ENCODE measurements at places on chromosomes 5 and 9. TPM values are rescaled to one million over a fixed set of nuclear protein-coding genes. Genes with fewer than 3 reads are reported as not detected.
A peak's percentile ranks its signal among the peaks of the same experiment; 100 is the strongest.

- no peak overlapping the region for H3K27ac ChIP-seq
- H3K36me3 ChIP-seq = no peaks in the 10 kb centered on the region
- DNase-seq = no peak
- H3K27me3 ChIP-seq = no peaks in the 10 kb centered on the region
- H3K4me3 ChIP-seq = no peak overlapping the region
- peaks cover 6% of the 10 kb centered on the region for H3K4me1 ChIP-seq
Observed at GRCh38 chr5:90477073-90477472, 2.4 kb downstream of the POLR3G start.

DNA sequence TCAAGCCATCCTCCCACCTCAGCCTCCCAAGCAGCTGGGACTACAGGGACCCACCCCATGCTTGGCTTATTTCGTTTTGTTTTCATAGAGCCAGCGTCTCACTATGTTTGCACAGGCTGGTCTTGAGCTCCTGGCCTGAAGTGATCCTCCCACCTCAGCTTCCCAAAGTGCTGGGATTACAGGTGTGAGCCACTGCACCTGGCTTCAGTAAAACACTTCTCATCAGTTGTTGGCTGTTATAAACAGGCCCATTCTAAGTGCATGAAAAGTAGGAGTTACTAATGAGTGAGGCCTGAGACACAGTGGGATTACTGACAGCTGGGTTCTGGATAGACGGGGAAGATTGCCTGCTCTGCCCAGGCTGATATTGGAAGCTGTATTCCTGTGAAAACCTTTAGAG, 3.5 kb downstream of the CRB2 start:
- no peak overlapping the region for H3K27ac ChIP-seq
- H3K4me3 ChIP-seq = no peak overlapping the region
- H3K27me3 ChIP-seq = peaks cover 7% of the 10 kb centered on the region
- H3K36me3 ChIP-seq = no peaks in the 10 kb centered on the region

- DNase-seq = no peak
- no peak overlapping the region for H3K4me3 ChIP-seq
- no peaks in the 10 kb centered on the region for H3K4me1 ChIP-seq
- no peak overlapping the region for H3K27ac ChIP-seq
- H3K36me3 ChIP-seq = no peaks in the 10 kb centered on the region
- no peaks in the 10 kb centered on the region for H3K27me3 ChIP-seq
Observed at GRCh38 chr5:89213573-89213972, 330.6 kb upstream of the MEF2C start.

The LRRC19 gene
- not detected for total RNA-seq

The CCDC69 gene
- total RNA-seq = 195 TPM

- no peak overlapping the region for H3K4me3 ChIP-seq
- no peak overlapping the region for H3K27ac ChIP-seq
- DNase-seq = no peak
Observed at GRCh38 chr5:181153814-181154213, 6.4 kb downstream of the OR2V2 start.

The PCDHB2 gene
- 1.8 TPM for total RNA-seq

GRCh38 chr5:20041326-20042274, 53.6 kb upstream of the CDH18 start:
- H3K4me1 ChIP-seq = no peaks in the 10 kb centered on the region
- DNase-seq = no peak
- H3K36me3 ChIP-seq = no peaks in the 10 kb centered on the region
- H3K27ac ChIP-seq = no peak overlapping the region

The NTRK2 gene
- total RNA-seq = 2.4 TPM

The CCL27 gene
- 0.65 TPM for total RNA-seq

The PCDHB10 gene
- 0.47 TPM for total RNA-seq

- H3K4me3 ChIP-seq = no peak overlapping the region
- DNase-seq = no peak
- H3K36me3 ChIP-seq = no peaks in the 10 kb centered on the region
- no peaks in the 10 kb centered on the region for H3K4me1 ChIP-seq
Observed at GRCh38 chr5:133713751-133714150, 101.4 kb upstream of the FSTL4 start.

GRCh38 chr5:119358901-119359603, 3.2 kb downstream of the TNFAIP8 start:
- H3K36me3 ChIP-seq = no peaks in the 10 kb centered on the region
- no peaks in the 10 kb centered on the region for H3K4me1 ChIP-seq
- no peak for DNase-seq
- no peak overlapping the region for H3K27ac ChIP-seq
- no peaks in the 10 kb centered on the region for H3K27me3 ChIP-seq
- no peak overlapping the region for H3K4me3 ChIP-seq

GRCh38 chr5:53884844-53885243, 324.4 kb downstream of the NDUFS4 start:
- H3K4me3 ChIP-seq = no peak overlapping the region
- no peaks in the 10 kb centered on the region for H3K36me3 ChIP-seq
- no peak overlapping the region for H3K27ac ChIP-seq
- no peak for DNase-seq
- H3K4me1 ChIP-seq = no peaks in the 10 kb centered on the region

DNA sequence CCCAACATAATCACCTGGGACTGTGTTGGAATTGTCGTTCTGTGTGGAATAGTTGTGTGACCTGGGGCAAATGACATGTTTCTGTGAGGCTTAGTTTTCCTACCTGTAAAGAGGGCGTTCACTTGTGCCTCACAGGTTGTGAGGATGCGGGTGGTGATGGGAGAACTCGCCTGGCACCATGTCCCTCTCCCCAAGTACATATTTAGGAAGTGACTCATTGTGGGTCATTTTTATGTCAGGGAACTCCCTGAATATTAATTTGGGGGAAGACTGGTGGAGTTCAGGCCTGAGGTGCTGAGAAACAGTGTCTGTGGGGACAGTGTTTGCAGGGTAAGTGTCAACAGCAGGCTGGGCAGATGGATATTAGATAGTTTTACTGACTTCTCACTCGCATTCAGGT, 144.7 kb downstream of the KDM4C start:
- no peak overlapping the region for H3K4me3 ChIP-seq
- H3K27me3 ChIP-seq = no peaks in the 10 kb centered on the region
- H3K36me3 ChIP-seq = no peaks in the 10 kb centered on the region
- DNase-seq = no peak
- no peaks in the 10 kb centered on the region for H3K4me1 ChIP-seq
- H3K27ac ChIP-seq = no peak overlapping the region

DNA sequence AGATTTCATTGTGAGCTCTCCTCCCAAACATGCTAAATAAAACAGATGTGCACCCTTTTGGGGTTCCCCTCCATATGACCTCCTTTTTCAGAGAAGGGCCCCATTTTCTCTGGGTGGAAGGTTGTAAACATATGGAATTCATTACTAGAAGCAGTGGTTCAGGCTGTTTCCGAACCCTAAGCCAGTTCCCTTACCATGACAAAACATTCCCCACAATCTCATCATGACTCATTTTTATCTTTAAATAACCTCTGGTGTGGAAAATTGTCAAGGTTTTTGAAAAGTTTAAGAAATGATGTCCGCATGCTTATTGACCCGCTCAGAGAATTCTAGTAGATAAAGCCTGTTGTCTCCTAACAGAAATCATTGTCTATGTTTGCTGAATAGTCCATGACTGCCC, 127.3 kb upstream of the PIK3R1 start:
- no peaks in the 10 kb centered on the region for H3K36me3 ChIP-seq
- H3K27ac ChIP-seq = peak overlapping the region; percentile 28
- H3K4me3 ChIP-seq = no peak overlapping the region
- no peaks in the 10 kb centered on the region for H3K27me3 ChIP-seq
- DNase-seq = no peak

The ZFP2 gene
- total RNA-seq = 0.18 TPM

DNA sequence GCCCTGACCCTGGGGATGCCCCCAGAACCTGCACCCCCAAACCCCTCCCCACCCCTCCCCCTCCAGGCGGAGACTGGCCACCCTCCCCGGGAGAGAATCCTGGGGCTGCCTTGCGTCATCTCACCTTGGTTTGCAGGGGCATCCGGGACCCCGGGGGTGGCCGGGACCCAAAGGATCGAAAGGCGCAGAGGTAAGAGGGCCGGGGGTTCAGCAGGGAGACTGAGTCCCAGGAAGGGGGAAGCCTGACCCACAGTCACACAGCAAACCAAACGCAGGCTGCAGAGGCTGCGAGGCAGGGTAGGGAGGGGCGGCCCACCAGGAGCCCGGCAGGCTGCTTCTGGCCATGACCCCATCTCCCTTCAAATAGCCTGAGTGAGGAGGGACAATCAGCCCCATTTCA, 33.8 kb upstream of the ORM1 start:
- no peak overlapping the region for H3K4me3 ChIP-seq
- peak; percentile 4 for DNase-seq
- no peaks in the 10 kb centered on the region for H3K4me1 ChIP-seq
- no peak overlapping the region for H3K27ac ChIP-seq

The PCA3 gene
- not detected for total RNA-seq

GRCh38 chr5:65805089-65805488, 83.1 kb downstream of the NLN start:
- no peak for DNase-seq
- no peaks in the 10 kb centered on the region for H3K4me1 ChIP-seq
- no peak overlapping the region for H3K4me3 ChIP-seq
- H3K27ac ChIP-seq = no peak overlapping the region

The WHRN gene
- 80.5 TPM for total RNA-seq

- no peak overlapping the region for H3K4me3 ChIP-seq
- no peaks in the 10 kb centered on the region for H3K36me3 ChIP-seq
- H3K27ac ChIP-seq = no peak overlapping the region
- H3K4me1 ChIP-seq = peaks cover 64% of the 10 kb centered on the region
Observed at GRCh38 chr9:93456022-93456421, 2.6 kb upstream of the FAM120AOS start.

DNA sequence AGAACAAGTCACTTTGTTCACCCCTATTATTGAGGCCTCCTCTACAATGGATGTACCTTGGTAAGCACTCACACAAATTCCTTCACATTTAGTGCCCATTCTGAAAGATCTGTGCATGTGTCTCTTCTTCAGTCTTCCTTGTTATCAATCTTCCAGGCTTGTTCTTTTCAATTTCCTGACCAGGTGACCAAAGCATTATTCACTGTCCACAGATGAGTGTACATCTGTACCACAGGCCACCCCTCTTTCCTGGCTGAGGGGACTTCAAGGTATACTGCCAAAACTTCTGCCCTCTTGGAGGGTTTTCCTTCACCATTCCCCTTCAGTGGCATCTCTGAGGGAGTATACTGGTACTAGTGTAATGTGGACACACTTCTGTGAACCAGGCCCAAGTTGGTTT, 25.5 kb upstream of the STOM start:
- H3K4me3 ChIP-seq = no peak overlapping the region
- no peak for DNase-seq

DNA sequence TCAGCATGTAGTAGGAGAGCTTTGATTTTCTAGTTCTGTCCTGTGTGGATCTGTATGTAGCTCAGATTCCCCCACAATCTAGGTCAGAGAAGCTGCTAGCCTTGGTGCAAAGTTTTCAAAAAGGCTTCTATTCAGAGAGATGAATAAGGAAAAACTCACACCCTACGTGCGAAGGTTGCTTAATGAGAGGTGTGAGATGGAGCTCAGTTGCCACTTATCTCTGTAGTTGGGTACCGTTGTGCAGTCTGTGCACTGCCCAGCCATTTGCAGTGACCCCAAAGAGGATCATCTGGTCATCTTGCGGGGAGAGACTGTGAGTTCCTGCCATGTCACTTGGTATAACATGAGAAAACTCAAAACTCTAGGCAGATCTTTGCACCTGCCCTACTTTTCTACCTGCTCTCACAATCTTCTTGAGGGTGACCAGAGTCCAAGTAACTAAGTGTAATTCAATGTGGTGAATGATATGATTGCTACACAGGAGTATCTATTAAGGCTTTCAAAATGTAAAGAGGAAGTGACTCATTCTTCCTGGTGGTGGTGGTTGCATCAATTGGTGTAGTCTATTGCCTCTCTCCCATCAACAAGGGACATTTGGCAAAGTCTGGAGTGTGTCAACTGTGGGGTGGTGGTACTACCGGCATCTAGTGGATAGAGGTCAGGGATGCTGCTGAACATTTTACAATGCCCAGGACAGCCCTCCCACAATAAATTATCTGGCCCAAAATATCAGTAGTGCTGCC, 65.2 kb downstream of the TMC1 start:
- H3K27me3 ChIP-seq = no peaks in the 10 kb centered on the region
- DNase-seq = peak; percentile 54
- H3K27ac ChIP-seq = no peak overlapping the region
- H3K4me3 ChIP-seq = no peak overlapping the region

GRCh38 chr5:154355129-154355611, 90.6 kb upstream of the SAP30L start:
- peak overlapping the region; percentile 21 for H3K27ac ChIP-seq
- no peaks in the 10 kb centered on the region for H3K27me3 ChIP-seq
- no peak for DNase-seq
- H3K36me3 ChIP-seq = no peaks in the 10 kb centered on the region

The FAM151B gene
- total RNA-seq = 3.5 TPM

DNA sequence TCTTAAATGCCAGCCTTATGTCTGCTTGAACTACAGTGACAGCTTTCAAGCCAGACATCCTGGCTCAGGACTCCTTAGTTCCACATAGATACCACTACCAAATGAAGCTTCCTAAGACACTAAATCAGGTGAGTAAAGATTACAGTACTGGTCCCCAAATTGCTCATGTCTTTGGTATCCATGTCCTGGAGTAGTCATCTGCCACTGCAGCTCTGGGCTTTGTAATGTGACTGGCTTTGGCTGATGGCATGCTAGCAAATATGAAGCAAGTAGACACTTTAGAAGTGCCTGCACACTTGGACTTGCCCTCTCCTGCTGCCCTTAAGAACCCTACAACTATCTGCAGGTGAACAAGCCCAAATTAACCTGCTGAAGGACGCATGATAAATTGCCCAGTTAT, 334.9 kb downstream of the BNC2 start:
- H3K4me1 ChIP-seq = no peaks in the 10 kb centered on the region
- H3K36me3 ChIP-seq = no peaks in the 10 kb centered on the region
- no peak overlapping the region for H3K4me3 ChIP-seq
- no peaks in the 10 kb centered on the region for H3K27me3 ChIP-seq

DNA sequence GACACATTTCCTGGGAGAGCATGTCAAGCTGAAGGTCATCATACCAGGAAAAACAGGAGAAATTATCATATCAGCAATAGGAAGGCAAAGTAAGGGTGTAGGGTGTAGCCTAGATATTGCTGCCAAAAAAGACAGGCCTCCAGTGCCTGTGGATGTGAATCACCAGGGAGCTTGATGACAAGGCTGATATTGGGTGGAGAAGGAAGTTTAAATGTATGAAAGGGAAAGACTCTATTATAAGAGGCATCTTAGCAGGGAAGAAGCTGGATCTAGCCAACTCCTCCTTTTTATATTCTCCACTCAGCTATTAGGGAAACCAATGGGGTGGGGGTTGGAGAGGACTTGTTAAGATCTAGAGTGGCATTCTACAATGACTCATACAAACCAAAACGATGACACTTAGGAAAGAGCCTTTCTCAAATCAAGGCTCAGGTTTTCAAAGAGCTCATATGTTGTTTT, 13.4 kb upstream of the TXNDC8 start:
- H3K27ac ChIP-seq = no peak overlapping the region
- no peaks in the 10 kb centered on the region for H3K36me3 ChIP-seq
- no peaks in the 10 kb centered on the region for H3K27me3 ChIP-seq
- DNase-seq = no peak
- H3K4me1 ChIP-seq = no peaks in the 10 kb centered on the region
- no peak overlapping the region for H3K4me3 ChIP-seq
